A549 treated with RU486 at 1 μM for 4 hours (cell line): ENCODE measurements at places on chromosomes 5 and 9. TPM values are rescaled to one million over a fixed set of nuclear protein-coding genes. Genes with fewer than 3 reads are reported as not detected.

HSPB3 gene
- total RNA-seq: not detected in 5 replicates

ZFR gene
- total RNA-seq: 52.2 to 75.8 TPM (median 57.2 TPM) in 5 replicates

SPATA31A3 gene
- not detected in 5 replicates for total RNA-seq

GABRB2 gene
- not detected in 5 replicates for total RNA-seq
